CD4-positive, alpha-beta T cell treated with Interleukin-15 for 1 hour (primary cell): ENCODE measurements at places on chromosomes 12 and 14.

GRCh38 chr12:19453961-19454360, 14.7 kb downstream of the AEBP2 start:
- no peak for DNase-seq

GRCh38 chr14:64218344-64219240, 75.6 kb downstream of the ESR2 start:
- no peak for DNase-seq

DNA sequence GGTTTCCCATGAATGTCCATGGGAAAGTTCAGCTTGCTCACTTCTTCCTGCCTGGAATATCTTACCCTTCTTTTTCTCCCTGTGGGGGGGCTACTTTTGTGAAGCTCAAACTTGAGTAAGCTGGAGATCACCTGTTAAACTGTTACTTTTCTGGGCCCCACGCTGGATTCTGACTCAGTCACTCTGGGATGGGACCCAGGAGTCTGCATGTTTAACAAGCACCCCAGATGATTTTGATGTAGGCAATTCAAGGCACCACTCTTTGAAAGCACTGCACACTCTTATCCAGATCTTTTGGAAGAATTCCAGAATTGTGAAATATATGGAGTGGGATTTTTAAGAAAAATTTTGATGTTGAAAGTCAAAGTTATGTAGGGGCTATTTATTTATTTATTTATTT, 46.3 kb upstream of the IGF1 start:
- no peak for DNase-seq

DNA sequence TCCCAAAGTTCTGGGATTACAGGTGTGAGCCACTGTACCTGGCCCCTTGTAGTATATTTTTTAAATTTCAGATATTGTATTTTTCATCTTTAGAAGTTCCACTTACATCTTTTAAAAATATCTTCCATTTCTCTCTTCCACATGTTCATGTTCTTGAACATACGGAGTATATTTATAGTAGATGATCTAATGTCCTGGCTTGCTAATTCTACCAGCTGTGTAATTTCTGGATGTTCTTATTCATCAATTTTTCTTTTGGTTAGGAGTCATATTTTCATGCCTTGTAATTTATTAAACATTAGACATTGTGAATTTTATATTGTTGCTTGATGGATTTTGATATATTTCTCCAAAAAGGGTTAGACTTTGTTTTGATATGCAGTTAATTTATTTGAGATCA, 30.8 kb downstream of the NTN4 start:
- no peak for DNase-seq

DNA sequence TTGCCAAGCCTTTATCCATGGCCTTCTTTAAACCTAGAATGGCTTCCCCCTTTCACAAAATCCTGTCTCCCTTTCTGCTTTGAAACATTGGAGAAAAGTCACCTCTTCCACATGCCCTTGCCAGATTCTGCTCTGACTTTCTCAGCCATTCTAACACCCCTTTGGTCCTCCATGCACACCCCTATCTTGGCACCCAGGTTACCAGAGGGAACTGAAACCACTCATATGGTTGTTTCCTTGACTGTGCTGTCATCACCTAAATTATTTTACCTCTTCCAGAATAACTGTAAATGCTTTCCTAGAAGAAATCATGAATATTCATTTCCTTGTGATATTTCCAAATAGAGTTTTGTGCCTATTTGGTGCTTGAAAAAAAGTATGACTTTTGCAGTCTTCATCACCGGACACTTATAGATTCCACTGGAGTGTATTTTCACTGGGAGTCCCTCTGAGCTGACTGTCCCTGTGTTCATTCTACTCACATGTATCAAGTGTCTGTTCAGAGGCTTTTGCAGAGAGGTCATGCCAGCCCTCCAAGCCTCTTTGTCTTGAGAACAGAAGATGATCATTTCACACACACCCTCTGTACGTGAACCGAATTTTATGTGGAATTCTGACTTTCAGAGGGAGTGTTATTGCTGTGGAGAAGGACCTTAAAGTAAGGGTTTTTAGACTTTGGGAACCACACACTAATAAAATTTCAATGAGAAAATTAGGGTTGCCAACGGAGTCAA, 74.1 kb downstream of the PLXNC1 start:
- no peak for DNase-seq

GRCh38 chr12:18368594-18368993, 107.3 kb downstream of the PIK3C2G start:
- no peak for DNase-seq

GRCh38 chr14:21169573-21169972, 13.7 kb upstream of the OR5AU1 start:
- DNase-seq, result no peak
